Activated CD4-positive, alpha-beta T cell treated with anti-CD3 and anti-CD28 coated beads, Interleukin-2, amount 10 ng/mL, durations not matched to agents 24 days and 14 days (primary cell): ENCODE measurements at places on chromosomes 2 and 18. TPM values are rescaled to one million over a fixed set of nuclear protein-coding genes. Genes with fewer than 3 reads are reported as not detected.

ANKRD53 gene
- not detected in 2 replicates for total RNA-seq

SLC9A2 gene
- not detected in 2 replicates for total RNA-seq

LRATD1 gene
- not detected in 2 replicates for total RNA-seq

C2orf66 gene
- 0.17 and 0.33 TPM in 2 replicates for total RNA-seq

PLEK gene
- 0.26 and 0.62 TPM in 2 replicates for total RNA-seq

FSIP2 gene
- total RNA-seq: 0.12 and 0.21 TPM in 2 replicates

KHK gene
- 13.4 and 13.9 TPM in 2 replicates for total RNA-seq

ITPRIPL1 gene
- total RNA-seq: 51.4 and 53.9 TPM in 2 replicates

CD302 gene
- total RNA-seq: 0.54 and 0.72 TPM in 2 replicates

IGFBP5 gene
- total RNA-seq: not detected in 2 replicates

GPR35 gene
- total RNA-seq: 7.1 and 8.7 TPM in 2 replicates

CHAC2 gene
- total RNA-seq: 24.8 and 27.4 TPM in 2 replicates

ALPI gene
- not detected in 2 replicates for total RNA-seq

MYOM1 gene
- 0.75 and 1.3 TPM in 2 replicates for total RNA-seq

MC4R gene
- not detected in 2 replicates for total RNA-seq

SIX2 gene
- not detected in 2 replicates for total RNA-seq

ATG16L1 gene
- 36.7 and 37.9 TPM in 2 replicates for total RNA-seq

NT5C1B gene
- not detected in 2 replicates for total RNA-seq

ACMSD gene
- total RNA-seq: not detected in 2 replicates

RTKN gene
- 1.1 and 2.2 TPM in 2 replicates for total RNA-seq

HOXD11 gene
- total RNA-seq: not detected in 2 replicates

IL1F10 gene
- total RNA-seq: not detected in 2 replicates
